ENCODE measurements at places on chromosomes 13 and 19.
A peak's percentile ranks its signal among the peaks of the same experiment; 100 is the strongest.

GRCh38 chr19:11942843-11943108 is 17.9 kb downstream of the ZNF700 start:
- DNase-seq = peak; percentile 20

DNA sequence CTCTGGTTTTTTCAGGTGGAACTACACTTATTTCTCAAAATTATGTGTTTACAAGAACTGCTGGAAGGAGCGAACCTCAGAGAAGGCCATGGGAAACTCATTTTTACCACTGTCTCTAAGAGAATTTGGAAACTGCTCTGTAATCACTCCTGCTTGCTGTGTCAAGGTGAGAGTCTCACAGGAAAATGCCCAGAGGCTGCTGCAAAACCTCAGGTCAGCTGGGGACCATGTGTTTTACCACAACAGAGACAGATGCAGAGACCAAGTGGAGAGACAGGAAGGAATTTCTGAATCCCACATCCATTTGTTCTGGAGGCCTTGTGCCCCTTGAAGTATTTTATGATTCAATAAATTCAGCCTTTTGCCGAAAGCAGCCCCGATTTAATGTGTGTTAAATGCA is 743.8 kb upstream of the SLC10A2 start:
- no peak for DNase-seq

- DNase-seq = no peak
These were observed 1721.8 kb upstream of the SPRY2 start for GRCh38 chr13:82062772-82063171.

- no peak for DNase-seq
These were observed 9.1 kb downstream of the TLE5 start for GRCh38 chr19:3053218-3053621.

DNA sequence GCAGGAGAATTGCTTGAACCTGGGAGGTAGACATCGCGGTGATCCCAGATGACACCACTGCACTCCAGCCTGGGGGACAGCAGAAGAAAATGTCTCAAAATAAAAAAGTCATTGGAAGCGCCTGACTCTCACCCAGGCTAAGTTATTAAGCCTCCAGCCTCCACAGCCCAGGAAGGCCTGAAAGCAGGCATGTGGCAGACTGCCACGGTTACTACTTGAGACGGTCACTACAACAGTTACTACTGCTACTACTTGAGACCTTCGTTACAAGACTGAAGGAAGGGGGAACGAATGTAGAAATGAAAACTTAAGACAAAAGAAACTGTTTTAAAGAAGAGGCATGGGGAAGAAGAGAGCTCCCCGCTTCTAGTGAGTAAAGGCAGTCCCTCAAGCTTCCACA is 9.6 kb downstream of the PRR22 start:
- DNase-seq = no peak

DNA sequence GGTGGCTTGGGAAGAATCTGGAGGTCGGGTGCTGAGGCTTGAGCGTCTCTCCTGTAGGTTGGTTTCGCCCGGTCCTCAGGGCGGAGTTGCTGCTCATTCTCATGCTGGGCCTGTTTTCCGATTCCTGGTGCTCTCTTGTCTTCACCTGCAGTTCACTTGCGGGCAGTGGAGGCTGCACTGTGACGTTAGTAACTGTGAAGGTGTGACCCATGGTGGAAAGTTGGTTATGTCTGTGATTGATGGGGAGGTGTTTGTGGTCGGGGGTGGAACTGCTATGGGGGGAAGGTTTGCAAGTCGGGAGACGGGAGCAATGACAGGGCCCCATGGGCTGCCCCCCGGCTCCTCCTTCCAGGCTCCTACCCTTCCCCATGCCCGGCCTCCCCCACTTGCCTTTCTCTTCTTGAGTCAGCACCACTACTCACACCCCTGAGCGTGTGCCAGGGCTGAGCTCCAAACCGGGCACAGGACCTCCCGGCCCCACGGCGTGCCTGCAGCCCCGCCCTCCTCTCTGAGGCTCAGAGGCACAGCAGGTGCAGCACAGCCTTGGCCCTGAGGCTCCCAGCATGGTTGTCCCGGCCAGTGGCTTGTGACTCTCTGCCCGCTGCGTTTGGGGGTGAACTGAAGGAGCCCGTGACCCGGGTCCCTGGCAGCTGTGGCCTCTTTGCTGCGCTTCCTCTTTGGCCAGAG is 79.1 kb downstream of the ATP11A start:
- DNase-seq = no peak

DNA sequence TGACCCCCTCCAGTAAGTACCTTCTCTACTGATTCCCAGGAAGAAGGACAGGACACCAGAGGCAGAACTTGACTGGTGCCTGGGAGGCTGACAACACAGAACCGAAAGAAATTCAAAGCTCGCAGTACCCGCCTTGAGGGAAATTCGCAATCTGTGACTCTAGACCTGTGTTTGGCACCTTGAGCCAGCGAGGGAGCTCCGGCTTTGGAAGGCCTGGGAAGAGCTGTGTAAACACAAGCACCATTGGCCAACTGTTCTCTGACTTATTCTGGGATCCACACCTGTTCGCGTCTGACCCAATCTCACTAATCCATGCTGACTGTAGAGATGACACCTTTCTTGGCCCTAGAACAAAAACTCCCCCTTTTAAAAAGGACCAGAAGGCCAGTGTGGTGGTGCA is 50.7 kb downstream of the CEBPG start:
- no peak for DNase-seq
